Mesothelial cell of epicardium (in vitro differentiated cells): ENCODE measurements at places on chromosomes 3 and 15. TPM values are rescaled to one million over a fixed set of nuclear protein-coding genes. Genes with fewer than 3 reads are reported as not detected.

- DNase-seq, result peak; percentile 23
Measured at GRCh38 chr15:59689626-59690236, 611 bp upstream of the BNIP2 start.

GRCh38 chr15:93866948-93867347, 364.4 kb upstream of the MCTP2 start:
- no peak for DNase-seq

DNA sequence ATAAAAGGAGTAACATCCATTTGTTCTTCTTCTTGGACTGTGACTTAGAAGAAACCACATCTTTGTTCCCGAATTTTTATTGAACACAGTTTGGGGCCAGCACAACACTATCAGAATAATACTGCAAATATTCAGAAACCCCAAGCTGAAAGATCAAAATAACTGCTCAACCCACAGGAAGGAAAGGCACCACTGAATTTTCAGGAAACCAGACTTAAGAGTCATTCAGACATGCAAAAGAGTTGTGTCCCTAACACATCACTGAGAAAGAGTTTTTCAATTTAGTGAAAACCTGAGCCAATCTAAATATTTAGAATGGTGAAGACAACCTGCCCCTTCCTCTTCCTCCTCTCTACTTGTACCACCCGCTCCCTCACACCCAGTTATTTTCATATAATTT, 295.0 kb upstream of the RORA start:
- DNase-seq, result no peak

- DNase-seq, result no peak
Measured at GRCh38 chr3:87228316-87228715, 1.2 kb downstream of the CHMP2B start.

DNA sequence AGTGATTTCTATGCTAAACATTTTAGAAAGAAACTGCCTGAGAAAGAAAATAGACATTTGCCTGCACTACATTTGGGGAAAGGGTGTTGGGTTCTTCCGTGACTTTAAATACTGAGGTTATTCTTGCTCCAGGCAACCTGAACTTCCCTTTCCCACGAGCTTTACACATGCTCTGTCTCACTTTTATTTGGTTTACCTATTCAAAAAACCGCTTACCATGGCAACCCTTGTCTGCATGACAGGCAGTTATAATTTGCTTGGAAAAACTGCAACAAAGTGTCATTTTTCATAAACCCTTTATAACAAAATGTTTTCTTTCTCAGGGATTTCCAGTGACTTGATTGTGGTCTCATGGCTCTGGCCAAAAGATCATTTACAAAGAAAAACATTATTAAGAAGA, 416.3 kb upstream of the MEIS2 start:
- DNase-seq, result no peak

DNA sequence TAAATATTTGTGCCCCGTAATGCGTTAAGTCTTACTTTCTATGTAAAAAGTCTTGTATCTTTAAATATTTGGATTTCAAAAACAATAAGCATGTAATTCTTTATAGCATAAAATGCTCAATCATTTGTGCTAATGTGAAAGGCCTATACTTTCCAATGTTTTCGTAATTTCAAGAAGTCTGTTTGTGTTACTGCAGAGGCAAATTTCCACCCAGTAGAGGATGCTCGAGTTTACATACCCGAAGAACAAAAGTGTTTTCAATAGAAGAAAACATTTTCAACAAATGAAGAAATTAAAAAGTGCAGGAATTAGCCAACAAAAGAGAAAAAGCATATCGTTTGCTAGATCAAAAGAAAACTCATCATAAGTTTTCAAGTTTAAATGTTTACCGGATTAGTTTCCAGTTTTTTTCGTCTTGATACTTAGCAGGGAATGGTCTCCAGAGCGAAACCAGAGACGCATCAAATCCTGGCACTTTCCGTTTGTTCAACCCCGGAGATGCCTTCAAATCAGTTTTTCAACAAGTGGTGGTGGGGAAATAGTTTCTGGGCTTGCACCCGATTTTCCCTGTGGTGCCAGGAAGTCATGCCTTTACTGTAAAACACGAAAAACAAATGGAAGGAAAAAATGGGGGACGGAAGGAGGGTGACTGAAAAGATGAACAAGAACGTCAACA, 1.0 kb downstream of the CGGBP1 start:
- DNase-seq, result no peak

- DNase-seq, result peak; percentile 45
Measured at GRCh38 chr15:76057332-76058000, 2.3 kb upstream of the TMEM266 start.

Gene RAF1
- 108 to 116 TPM (median 111 TPM) in 3 replicates for total RNA-seq

Gene LYZL4
- not detected in 3 replicates for total RNA-seq
